ENCODE measurements at places on chromosomes 5 and 9.
A peak's percentile ranks its signal among the peaks of the same experiment; 100 is the strongest.

DNA sequence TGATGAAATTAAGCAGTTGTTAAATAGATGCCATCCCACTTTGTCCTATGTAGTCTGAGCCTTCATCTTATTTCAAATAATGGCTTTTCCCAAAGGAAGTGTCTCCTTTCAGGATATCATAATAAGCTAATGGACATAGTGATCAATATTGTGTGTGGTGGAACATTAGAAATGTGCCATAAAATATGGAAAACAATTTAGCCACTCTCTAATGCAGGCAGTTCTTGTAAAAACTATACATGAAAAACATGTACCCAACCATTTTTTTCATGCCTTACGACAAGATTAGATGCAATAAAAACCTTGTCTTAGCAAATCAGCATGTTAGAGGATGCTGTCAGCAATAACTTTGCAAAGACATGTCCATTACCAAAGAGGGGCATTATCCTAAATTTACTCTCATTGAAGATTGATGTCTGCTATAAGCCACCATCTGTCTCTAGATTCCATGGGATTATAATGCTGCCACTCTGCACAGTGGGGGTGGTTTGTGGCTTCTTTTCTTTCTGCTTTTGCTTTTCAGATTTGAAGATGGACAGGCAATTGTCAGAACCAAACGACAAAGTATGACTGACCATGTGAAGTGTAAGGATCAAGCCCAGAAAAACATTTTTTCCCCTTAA lies 724.0 kb upstream of the ZNF608 start:
- peak; percentile 41 for DNase-seq

DNA sequence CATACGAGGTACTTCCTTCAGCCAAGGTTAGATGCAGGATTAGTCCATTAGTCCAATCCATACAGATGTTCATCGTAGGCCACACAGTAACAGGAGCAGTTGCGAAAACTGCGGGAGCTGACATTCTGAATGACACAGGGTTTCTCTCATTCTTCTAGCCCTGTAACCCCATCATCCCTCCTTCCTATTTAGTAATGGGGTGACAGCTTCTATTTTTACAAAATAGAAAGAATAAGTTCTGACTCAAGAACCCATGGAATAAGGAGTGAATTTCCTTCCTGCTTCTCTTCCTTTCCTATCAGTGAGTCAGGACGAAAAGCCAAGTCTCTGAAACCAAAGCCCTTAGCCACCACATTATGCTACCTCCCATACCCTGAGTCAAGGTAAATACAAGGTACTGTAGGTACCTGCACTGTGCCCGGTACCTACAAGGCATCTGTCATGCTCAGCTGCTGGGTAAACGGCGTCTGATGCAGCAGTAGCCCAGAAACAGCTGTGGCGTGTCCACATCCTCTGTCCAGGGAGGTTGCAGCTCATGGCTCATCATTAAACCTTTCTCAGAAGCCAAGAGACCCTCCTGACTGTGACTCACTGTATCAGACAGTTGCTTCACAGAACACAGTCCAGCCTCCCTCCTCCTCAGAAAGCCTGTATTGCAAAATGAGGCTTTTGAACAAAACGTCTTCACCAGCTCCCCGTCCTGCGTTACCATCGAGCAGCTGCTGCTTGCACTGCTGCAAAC lies 84.2 kb downstream of the ESM1 start:
- DNase-seq, result no peak

- DNase-seq, result peak; percentile 53
Measured at GRCh38 chr5:52356311-52356918, 431.3 kb upstream of the ITGA1 start.

GRCh38 chr9:4424891-4425290 lies 65.4 kb upstream of the SLC1A1 start:
- DNase-seq, result no peak

GRCh38 chr5:154408811-154409210 lies 37.0 kb upstream of the SAP30L start:
- DNase-seq, result no peak

DNA sequence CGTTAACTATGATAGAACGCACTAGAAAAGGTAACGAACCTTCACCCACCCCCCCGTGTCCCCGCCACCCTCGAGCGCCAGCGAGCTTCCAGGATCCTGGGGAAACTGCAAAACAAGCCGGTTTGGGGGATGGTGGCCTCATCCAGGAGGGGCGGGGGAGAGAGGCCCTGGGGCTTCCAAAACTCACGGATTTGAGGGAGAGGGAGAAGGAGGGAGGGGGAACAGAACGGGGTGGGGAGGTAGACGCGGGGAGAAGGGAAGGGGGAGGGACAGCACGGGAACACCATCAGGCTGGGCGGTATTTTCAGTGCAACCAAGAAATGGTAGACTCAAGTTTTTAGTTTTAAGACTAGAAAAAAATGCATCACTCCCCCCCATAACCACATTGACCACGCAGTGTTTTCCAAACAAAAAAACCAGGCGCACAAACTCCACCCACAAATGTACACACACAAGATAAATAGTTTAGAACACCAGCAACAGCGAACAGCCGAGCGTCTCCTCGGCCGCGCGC lies 1.4 kb downstream of the NRARP start:
- DNase-seq, result no peak

DNA sequence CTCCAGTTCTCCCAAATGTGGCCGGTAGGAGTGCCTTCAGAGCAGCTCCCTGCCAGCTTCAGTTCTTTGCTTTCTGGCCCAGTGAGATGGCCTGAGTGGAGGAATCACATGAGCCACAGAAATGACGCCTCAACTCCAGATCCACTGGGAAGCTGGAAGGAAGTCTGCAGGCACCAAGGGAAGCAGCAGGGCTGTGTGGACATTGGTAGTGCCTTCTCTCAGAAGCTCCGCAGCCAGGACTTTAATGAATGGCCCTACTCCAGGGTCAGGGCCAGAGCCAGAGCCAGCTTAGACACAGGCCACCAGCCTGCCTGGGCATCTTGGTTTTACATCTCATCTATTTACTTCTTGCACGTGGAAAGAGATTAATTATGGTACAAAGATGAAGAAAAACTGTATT lies 12.0 kb upstream of the PSMB7 start:
- no peak for DNase-seq

DNA sequence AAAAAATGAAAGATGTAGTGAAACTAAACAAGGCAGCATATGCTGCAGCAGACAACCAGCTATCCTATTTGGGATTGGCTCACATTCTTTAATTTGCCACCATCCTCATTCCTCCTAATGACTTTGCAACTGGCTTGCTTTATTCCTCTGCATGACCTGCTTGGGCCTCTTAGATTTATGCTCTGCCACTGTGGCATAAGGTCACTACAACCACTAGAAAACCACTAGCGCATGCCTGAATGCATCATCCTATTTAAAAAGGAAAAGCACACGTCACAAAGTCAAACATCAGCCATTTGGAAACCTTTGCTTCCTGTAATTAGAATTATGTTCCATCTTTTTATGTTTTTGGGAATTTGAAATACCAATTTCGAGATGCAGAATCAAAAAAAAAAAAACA lies 40.8 kb upstream of the CCDC152 start:
- DNase-seq, result no peak

DNA sequence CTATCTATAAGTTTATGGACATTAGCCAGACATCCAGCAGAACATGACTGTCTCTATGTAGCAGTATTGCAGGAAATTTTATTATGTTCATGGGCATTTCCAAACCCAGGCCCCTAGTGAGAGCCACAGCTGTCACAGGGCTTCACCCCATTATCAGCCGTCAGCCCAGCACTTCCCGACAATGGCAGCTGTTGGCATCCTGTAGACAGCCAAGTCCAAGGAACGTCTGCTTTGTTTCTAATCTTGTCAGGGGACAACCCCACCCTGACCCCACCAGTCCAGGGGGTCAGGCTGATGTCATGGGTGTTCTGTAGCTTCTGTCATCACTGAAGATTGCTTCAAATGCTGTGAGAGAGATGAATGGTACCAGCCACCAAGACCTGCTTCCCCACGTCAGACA lies 565.3 kb upstream of the BRINP1 start:
- no peak for DNase-seq

DNA sequence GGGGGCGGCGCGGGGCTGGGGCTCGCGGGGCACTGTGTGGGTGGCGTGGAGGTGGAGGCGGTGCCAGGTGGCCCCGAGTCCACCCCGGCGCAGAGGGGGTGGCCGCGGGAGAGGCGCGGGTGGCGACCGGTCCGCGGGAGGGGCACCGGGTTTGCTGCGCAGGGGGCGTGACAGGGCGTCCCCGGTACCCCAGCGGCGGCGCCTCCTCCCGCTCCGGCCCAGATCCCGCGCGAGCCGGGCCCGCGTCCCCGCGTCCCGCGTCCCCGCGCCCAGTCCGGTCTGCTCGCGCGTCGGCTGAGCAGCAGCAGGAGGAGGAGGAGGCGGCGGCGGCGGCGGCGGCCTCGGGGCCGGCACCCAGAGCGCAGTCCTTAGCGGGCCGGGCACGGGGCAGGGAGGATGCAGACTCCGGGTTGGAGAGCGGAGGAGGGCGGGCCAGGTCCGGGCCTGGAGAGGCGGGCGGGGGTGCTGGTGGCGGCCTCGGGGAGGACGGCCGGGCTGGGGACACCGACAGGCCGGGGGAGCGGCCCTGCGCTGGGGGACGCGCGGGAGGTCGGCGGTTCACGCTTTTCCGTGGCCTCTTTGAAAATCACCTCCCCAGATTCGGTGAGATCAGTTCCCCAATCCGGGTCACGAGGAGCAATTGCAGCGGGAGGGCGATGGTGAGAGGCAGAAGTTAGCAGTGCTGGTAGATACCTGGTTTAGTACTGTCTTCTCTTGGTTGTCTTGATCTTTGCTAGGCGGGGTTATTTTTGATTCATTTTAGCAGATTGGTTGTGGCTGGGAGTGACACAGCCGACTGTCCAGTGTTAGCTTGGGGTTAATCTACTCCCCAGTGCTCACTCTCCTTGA lies 1.7 kb downstream of the TRIO start:
- DNase-seq, result peak; percentile 52

GRCh38 chr9:133604214-133604613 lies 5.0 kb downstream of the FAM163B start:
- no peak for DNase-seq

DNA sequence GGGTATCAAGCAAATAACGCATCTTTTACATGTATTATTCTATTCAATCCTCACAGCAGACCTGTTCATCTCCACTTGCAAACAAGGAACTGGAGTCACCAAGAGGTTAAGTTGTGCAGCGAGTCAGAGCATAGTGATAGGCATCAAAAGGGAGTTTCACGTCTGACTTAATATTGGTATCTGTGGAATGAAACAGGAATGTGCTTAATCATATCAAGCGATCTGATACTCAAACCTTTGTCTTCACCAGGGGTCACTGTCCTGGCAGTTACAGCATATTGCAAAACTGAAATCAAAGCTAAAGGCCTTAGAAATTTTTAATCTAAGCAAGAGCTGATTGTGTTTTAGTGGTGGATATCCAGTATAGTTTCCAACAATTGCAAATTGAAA lies 271.6 kb downstream of the PLK2 start:
- DNase-seq, result no peak

DNA sequence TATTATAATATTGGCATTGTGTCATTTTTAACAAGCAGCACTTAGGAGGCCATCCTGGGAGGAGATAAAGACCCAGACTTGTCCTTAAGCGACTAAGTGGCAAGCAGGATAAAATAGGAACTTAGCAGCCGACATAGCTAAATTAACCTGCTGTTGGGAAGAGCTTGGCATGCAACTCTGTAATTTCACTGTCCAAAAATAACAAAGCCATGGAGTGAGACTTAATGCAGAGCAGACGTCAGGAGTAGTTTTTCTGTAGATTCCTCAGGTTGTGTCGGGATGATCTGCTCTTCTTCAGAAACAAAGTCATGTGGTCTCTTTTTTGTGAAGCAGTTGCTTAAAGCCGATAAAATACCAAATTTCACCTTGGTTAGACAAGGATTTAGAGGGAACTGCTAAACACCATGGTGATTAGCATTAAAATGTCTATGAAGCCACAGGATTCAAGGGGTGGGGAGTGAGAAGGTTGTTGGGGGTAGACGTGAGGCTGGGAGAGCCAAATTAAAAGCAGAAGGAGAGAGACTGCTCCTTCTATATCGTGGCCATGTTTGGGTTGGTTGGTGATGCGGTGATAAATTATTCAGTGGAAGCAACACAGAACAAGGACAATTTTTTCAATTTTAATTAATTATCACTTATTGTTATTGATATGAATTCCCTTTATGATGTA lies 303.0 kb downstream of the CSNK1G3 start:
- DNase-seq, result no peak

DNA sequence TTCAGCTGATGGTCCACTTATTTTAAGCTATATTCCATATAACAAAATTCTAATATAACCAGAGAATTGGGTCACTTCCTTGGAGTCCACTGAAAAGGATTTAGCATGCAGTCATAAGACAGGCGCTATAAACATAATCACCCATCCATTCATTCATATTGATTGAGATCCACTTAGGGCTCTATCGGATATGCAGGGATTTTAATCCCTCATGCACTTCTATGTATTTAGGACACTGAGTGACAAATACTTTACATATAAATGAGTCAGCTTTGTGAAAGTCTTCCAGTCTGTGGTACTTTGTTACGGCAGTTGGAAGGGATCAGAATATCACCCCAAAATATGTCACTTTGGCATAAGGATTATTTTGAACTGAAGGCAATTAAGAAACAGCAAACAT lies 127.3 kb upstream of the ZNF608 start:
- DNase-seq, result no peak

DNA sequence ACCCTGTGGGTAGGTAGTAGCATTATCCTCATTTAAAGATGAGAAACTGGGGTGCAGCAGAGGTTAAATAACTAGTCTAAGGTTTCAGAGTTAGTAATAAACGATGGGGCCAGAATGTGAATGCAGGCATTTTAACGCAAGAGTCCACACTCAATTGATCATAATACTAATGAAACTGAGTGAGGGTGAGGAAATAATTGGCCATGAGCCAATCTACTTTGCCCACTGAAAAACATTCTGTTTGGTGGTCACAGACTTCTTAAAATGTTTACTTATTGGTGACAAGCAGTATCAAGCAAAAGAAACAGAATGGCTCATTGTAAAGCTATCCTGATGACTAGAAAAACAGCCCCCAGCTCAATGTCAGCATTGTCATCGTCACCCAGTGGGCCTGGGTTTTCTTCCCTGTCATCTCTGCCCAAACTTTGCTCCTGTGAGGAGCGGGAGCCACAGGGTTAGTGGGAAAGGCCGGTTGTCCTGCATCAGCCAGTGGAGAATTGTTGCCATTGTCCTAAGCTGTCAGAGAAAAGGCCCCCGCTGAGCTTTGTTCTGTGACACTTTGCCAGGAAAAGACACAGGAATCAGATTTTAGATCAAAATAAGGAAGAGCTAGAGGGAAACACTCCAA lies 77.3 kb upstream of the MAN2A1 start:
- no peak for DNase-seq

DNA sequence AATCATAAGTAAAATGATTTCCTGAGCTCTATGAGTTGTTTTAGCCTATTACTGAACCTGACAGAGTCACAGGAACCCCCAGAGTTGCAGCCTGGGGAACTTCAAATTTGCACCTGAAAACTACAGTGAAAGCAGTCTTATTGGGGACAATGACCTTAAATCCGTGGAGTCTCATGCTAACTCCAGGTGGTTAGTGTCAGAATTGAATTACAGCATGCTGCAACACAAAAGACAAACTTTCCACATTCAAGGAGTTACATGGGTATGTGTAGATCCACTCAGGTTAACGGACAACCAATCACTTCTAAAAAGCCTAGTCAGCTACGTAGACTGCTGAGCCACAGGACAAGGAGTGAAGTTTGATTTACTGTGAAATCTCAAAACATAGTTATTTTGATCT lies 49.7 kb downstream of the PLPP1 start:
- no peak for DNase-seq

GRCh38 chr5:52831786-52832511 lies 44.2 kb downstream of the ITGA1 start:
- no peak for DNase-seq

Measured in NCI-H1694 treated with DMSO at 0.1 percent for 48 hours (cell line).